C1 segment of cervical spinal cord (tissue), 14 donors: ENCODE measurements at places on chromosomes 5 and 9.

DNA sequence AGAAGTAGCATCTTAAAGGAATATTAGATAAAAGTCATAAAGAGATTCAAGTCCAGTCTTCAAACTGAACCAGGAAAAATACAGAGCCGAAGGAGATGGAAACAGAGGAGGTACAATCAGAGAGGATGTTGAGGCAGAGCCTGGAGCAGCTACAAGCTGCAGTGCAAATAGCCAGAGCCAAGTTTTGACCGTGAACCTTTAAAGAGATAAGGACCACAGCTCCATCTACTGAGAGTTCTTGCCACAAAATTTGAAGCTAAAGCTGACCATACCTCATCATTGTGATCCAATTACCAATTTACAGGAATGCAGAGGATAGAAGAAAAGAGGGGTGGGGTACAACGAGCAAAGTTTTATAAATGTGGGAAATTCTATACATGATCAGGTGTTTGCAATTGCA lies 10.4 kb upstream of the DEPDC1B start:
- no peak for DNase-seq

GRCh38 chr5:179137016-179137642 lies 77.0 kb downstream of the ZNF354C start:
- no peak for DNase-seq

- no peak for DNase-seq
Measured at GRCh38 chr5:58335518-58335917, 124.4 kb downstream of the PLK2 start.

GRCh38 chr9:131126059-131126426 lies 657 bp downstream of the NUP214 start:
- DNase-seq: no peak

DNA sequence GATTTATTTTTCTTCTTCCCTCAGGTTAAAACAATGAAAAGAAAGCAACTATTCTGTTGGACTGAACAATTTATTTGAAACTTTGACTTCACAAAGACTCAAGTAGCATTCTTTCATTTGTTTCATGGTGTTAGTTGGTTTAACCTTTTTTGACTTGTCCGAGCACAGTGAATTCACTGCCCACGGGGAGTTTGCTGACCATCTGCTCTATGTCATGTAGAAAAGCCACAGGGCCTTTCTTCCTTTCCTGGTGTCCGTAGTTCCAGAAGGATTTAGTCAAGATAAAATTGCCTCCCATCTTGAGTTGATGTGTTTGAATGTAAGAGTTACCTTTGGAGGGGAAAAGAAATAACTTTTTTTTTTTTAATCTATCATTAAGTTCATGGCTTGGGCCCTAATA lies 55.1 kb upstream of the ZNF608 start:
- DNase-seq: no peak

DNA sequence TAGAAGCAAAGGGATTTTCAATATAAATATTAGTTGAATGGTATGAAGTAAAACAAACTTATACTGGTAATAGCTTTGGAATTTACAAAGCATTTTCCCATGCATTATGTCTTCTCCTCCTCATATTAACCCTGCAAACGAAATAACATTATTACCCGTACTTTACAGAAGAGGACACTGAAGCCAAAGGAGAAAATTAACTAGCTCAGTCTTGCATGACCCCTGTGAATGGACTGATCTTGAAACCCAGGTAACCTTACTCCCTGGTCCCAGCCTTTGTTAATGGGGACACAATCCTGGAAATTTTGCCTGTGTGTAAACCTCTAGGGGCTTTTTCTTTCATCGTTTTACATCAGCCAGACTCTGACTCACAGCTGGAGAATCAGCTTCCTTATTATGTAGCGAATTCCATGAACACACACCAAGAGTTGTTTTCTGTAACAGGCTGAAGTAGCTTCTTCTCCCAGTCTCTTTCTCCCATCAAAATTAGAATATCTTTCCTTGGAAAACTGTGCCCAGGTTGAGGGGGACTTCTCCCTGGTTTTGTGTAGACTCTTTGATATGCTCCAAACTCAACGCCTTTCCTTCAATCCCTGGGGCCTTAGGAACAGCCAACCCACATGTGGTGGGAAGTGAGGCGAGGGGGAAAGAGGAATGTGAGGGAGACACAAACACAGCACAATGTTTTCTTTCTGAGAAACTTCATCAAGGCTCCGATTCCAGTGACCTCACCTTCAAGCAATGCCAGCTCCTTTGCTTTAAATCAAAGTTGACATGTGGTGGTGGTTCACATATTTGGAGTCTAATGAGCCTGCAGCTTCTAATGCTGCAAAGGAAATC lies 480.9 kb upstream of the PAPPA start:
- no peak for DNase-seq

DNA sequence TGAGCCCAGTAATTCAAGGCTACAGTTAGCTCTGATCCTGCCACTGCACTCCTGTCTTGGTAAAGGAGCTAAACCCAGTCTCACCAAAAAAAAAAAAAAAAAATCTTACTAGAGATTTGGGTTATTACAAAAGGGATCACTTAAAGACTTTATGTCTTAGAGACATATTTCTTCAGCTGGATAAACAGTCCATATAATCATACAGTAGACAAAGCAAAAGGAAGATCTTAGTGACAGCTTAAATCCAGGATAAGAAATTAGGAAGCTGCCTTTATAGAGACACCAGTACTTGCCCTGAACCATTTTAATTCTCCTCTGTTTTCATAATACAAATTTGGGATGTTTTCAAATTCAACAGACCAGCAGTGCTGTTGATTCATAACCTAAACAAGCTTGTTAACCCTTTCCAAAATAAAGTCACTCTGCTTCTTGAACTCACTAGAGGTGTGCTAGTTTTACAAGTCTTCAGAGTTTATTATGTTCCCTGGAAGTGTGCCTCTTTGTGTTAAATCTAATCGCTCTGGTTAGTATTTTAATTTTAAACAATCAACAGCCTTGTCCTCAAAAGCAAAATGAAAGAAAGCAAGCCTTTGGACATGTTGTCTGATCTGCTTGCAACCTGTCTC lies 255.5 kb downstream of the ARRDC3 start:
- DNase-seq: no peak

DNA sequence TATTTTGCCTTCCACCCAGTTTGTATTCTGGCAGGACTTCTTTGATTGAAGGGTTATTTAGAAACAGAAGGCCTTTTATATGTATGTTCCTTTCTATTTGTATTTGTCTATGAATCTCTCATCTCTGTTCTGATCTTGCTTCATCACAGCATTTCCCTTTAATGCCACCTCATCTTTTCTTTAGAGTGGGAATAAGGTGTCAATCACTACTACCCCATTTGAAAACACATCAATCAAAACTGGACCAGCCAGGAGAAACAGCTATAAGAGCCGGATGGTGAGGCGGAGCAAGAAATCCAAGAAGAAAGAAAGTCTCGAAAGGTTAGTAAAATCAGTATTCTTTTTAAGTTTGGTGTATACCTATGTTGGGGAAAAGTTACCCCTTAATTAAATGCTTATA lies 36.3 kb downstream of the CD180 start:
- DNase-seq: no peak

DNA sequence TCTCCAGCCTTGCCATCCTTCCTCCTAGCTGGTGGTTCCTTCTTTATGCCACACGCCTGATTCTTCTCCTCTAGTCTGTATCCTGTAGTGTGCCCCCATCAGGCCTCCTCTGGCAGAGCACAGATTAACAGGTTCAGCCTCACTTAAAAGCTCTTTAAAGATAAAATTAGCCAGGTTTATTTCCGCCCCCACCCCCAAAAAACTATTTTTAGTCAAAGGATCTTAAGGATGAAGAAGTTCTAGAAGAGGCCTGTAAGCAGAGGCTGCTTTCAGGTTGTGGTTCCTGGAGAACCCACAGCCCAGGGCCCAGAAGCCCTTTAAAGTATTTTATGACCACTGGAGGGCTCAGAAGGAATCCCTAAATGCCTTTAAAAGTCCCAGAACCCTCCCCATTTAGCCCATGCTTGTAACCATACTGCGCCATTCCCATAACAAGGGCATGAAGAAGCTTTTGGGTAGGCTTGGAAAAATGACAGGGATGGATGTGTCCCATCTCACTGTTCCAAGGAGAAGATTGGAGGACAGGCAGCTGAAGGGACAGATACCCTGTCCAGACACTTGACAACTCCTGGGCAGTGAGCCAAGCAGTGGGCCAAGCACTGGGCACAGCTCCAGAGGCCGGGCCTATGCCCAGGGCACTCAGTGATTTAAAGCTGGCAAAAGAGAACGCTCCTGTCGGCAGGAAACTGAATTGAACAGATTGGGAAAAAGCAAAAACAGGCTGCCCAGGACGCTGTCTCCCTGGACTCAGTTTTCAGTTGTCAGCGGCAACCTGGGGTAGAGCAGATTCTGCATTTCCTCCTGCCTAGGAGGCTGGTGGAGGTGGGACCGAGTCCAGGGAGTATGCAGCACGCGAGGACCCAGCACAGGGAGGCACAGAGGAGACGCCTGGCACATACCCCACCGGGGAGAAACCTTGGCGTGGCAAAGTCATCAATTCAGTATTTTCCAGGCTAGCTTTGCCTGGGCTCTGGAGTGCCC lies 106.3 kb upstream of the SSBP2 start:
- peak; percentile 69 for DNase-seq

DNA sequence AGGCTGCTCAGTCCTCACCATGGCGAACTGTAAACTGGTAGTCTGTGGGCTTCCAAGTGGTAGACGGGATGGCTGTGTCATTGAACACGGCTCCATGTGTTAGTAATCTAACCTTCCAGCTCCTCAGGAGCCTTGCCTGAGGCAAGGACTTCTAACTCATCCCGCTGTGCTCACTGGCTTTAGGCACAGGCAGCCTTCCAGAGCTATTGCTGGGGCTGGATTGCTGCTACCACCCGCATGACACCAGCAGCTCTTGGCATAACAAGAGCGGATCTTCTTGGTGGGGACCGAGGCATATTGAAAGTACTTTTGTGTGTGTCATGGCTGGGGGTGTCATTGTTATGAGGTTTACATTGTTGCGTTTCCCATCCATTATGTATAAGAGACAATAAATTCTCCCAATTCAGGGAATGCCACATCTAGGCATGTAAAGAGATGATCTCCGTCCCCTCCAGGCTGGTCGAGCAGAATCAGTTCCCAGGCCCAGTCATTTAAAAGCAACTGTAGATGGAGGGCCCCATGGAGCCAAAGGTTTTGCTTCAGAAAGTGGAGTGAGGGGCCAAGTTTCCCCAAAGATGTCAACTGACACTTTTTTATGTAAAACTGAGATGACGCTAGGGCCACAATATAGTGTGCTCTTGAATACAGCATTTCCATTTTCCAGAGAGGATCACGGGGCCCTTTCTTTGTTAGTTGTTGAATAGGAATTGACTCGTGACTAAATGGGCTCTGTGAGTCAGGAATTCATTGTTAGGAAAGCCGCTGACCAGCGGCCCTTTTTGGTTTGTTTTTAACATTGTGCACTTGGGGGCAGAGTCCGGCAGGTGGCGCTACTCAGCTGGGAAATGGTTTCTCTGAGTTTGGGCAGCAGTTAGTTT lies 759.5 kb downstream of the TAF11L14 start:
- peak; percentile 44 for DNase-seq

DNA sequence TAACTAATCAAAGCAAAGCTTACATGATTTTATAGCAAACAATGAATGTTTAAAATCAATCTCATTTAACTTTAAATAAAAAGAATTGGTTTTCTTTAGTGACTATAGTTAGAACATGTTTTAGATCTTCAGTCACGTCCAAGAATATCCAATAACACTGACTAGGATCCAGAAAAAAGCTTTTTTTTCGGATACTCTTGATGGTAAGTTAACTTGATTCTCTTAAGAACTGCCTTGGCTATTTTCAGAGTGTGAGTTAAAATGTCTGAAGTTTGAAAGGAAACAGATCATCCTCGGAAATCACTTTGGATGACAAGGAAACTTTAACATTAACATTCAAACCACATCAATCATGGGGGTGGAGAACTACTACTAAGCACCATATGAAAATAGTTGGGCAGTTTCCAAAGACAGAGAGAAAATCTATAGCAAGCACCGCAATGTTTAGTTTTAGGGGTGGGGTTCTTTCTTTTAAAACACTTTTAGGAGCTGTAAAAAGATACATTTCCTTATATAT lies 83.7 kb upstream of the SLC27A6 start:
- no peak for DNase-seq

DNA sequence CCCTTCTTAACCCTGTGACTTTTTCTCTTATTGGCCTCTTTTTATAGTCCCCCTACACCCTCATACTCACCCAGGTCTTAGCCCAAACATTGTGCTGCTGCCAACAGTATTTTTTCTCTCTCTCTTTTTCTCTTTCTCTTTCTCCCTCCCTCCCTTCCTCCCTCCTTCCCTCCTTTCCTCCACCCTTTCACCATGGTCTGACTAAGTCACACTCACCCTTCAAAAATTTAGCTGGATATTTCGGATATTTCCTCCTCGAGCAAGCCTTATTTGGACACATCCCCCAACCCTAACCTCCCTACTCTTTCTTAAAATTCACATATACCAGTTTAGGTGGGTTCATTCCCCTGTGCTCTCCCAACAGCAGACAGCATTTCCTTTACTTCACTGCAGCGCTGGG lies 64.7 kb downstream of the FGF1 start:
- DNase-seq: no peak

DNA sequence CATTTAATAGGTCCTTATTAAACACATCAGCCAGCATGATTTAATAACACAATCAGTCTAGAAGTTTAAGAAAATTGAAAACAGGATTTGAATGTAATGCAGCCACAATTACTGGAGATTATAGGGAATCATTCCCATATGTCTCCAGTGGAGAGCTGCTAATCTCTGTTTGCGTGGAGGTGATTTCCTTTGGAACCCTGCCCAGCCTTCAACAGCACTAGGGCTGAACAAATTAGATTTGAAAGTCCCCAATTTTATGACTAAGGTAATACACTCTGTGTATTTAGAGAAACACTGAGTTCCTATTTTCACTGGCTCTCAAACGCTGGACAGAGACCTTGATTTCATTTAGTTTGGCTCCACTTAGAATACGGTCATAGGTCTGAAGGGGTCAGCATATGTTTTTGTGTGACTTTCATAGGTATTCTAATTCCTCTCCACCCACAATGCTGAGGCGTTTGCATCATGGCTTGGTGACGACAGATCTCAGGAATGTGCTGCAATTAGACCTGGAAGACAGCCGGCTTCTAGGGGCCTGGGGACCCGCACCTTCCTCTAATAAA lies 508.3 kb downstream of the EBF1 start:
- no peak for DNase-seq

DNA sequence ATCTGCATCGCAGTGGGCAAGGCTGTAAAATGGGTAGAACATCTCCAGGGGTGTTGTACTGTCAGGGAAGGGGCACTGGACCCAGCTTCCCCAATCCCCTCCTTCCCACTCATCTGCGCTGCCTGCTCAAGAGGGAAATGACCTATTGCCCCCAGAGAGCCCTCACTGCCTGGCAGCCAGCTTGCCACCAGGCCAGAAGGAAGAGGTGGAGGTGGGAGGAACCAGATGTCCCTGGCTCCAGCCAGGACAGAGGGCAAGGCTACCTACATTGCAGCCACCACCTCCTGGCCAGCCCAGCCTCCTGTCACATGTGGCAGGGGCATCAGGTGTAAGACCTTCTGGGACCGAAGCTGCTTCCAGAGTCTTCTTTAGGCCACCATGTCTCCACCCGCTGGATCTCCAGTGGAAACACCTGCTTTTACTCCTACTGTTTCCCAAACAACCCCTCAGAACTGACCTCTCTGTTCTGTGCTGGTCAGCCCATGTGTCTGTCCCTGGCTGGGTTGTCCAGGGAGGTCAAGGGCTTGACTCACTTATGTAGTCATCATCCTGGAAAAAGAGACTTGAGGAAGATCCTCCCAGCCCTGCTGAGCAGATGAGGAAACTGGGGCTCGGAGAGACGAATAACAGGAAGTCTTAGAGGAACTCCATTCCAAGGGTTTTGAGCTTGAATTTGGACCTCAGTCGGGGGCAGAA lies 42.3 kb downstream of the JADE2 start:
- DNase-seq: no peak
